Stimulated activated CD8-positive, alpha-beta memory T cell treated with anti-CD3 and anti-CD28 coated beads, Interleukin-4, amount 100 ng/mL, for 1 hour (primary cell): ENCODE measurements at places on chromosomes 6 and 20.

- DNase-seq, result no peak
Measured at GRCh38 chr20:62885046-62885895, 23.6 kb upstream of the TCFL5 start.

DNA sequence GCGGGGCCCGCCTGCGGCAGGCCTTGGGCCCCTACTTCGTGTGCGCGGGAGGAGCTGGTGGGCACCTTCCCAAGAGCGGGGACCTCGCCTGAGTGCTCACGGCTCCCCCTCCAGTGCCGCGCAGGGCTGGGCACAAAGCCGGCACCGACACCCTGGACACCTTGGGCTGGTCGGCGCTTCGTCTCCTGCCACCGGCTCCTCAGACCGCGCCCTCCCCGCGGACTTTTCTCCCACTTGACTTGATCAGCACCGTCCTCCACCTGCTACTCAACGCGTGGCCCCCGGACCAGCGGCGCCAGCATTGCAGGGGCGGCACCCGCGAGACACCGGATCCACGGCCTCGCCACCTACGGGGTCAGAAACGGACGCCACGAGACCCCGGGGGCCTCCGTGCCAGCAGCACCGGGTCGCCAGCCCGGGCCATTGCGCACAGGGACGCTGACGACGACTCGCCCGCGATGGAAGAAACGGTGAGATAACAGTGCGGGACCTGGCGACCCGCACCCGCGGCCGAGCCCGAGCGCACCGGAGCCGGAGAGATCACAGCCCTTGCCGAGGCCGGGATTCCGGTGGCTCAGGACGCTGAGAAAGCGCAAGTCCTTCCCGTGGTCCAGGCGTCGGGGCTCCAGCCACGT is 154.2 kb downstream of the DLL1 start:
- no peak for DNase-seq

- no peak for DNase-seq
Measured at GRCh38 chr20:41470362-41471095, 103.9 kb upstream of the EMILIN3 start.

DNA sequence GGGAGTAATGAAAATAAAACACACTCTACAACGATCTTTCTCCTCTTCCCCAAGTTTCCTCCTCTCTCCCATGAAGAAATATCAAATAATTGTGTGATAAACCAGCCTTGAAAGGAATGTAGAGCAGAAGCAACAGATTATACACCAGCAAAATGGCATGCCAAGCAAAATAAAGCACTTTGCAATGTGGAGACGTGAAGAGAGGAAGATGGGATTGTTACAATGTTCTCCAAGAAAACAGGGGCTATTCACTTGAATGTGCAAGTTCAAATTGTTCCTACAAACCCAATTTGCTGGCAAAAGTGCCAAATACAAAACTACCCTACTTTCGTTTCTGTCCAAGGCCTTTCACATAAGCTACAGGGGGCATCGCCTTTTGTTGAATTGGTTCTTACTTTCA is 185.1 kb downstream of the PDE7B start:
- DNase-seq, result no peak

DNA sequence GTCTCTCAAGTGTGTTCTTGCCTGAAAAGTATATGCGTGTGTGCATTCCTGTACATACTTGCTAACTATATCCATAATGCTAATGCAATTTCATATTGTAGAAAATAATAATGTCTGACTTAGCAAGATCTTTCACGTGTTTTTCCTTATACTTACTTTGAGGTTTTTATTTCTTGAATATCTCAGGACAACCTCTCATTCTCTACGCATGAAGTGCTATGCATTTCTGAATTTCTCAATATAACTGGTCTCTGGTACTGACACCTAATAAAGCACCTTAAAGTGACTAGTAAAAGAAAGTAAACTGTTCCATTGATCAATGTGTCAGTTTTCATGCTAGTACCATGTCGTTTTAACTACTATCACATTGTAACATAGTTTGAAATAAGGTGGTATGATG is 589.9 kb upstream of the ADGRB3 start:
- no peak for DNase-seq

DNA sequence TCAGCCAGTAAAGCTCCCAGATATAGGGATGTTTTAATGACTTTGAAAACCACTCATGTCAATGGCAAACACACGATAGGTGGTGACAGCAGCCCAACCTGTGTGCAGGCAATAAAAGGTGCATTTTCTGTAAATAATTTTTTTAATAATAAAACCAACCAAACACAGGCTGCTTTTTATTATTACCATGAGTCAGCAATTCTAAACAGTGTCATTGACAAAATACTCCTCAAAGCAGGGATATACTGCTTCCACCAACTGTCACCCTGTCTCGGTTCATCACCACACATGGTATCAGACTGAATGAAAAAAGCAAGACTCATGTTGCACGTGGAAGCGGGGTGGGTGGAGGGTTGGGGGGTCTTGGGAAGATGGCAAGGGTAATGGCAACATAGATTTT is 195.9 kb downstream of the ANKRD60 start:
- no peak for DNase-seq

DNA sequence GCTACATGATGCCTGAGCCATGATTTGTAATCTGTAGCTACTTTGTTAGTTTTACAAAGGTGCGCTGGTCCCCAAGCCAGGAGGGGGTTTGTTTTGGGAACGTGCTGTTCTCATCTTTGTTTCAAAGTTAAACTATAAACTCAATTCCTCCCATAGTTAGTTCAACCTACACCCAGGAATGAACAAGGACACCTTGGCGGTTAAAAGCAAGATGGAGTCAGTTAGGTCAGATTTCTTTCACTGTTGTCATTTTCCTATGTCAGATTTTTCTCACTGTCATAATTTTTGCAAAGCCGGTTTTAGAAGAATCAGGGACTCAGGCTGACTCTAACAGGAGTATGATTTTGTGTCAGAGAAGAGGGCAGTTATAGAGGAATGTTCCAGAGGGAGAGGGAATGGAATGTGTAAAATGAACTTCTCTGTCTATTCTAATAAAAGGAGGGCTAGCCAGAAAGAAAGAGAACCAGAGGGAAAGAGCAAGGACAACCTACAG is 2.3 kb upstream of the GMPR start:
- no peak for DNase-seq

DNA sequence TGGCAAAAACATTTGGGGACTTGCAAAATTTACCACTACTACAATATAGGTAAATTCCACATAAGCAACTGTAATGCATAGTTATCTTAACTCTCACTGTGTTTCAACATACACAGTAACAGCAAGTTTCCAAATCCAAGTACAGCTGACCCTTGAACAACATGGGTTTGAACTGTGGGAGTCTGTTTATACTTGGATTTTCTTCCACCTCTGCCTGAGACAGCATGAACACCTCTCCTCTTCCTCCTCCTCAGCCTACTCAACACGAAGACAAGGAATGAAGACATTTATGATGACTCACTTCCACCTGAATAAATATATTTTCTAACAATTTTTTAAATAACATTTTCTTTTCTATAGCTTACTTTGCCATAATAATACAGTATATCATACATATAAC is 25.6 kb downstream of the MAN1A1 start:
- no peak for DNase-seq

- DNase-seq, result no peak
Measured at GRCh38 chr6:41672816-41673703, 34.8 kb downstream of the MDFI start.

DNA sequence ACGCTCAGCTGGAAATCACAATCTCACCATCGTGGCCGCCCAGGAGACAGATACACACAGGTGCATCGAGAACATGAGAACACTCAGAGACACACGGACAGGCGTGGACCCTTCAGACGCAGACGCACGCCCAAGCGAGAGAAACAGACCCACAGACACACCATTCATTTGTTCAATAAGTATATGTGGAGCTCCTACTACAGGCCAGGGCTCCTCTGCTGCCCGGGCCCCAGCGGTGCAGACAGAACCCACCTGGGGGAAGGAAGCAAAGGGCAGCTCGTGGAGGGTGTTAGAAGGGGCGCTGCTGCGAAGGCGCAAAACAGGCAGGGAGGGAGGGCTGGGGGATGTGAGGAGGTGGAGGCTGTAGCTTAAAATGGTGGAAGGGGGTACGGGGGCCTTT is 39.2 kb downstream of the SRC start:
- DNase-seq, result no peak

- DNase-seq, result no peak
Measured at GRCh38 chr20:58537831-58538230, 22.6 kb upstream of the APCDD1L start.

DNA sequence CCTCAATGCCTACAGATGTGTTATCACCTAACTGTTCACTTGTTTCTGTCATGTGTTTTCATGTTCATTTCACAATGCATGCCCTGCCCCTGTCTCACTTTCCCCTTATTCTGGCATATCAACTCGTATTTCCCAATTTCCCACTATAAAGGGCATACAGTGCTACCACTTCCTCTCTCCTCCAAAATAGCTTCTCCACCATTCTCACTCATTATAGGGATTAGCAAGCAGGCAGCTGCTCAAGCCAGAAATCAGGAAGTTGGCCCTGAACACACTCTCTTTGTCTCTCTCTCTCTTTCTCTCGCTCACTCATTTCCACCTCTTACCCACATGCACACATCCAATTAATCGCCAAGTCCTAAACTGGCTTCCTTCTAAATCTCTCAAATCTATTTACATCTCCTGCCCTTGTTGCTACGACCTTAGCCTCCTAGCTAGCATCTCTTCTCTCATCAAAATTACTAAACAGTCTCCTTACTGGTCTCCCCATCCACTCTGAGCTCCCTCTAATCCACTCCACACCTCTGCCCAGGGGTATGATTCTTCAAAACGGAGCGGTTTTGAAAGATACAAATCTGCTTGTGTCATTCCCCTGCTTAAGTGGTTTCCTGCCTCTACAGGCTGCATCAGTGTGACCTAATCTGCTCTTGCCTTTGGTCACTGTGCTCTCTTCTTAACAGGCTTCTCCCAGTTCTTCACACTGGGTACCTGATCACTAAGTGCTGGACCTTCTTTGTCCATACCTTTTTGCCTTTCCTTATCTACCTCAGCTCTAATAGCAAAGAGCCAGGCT is 196.2 kb downstream of the BTBD9 start:
- no peak for DNase-seq

GRCh38 chr20:47262008-47262364 is 94.5 kb downstream of the ZMYND8 start:
- no peak for DNase-seq

GRCh38 chr6:40623932-40624331 is 36.8 kb upstream of the LRFN2 start:
- no peak for DNase-seq

GRCh38 chr20:56111961-56112730 is 106.8 kb upstream of the CBLN4 start:
- DNase-seq, result no peak

- DNase-seq, result no peak
Measured at GRCh38 chr20:2329286-2329685, 33.5 kb downstream of the TGM3 start.

DNA sequence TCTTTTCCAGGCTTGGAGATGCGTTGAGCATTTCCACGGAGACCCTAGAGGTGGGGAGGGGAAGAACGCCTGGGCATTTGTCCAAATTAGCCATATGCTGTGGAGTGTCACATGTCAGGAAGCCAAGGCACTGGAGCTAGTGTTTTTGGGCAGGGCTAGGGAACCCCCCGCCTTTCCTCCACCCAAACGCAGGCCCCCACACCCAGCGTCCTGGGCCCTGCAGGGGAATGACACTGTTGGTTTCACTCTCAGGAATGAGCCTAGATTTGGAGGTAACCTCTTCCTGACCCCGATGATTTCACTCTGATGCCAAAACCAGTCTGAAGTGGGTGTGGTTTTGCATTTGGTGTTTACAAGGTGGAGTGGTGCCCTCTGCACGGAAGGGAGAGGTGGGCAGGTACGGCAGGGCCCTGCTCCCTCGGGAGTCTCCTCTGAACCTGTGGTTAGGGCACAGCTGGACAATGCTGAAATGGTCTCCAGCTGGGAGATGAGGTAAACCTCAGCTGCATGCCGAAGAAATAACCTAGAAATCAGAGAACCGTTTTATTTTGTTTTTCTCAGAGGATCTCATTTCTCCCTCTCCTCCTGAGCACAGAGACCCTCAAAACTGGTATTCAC is 29.5 kb downstream of the MTHFD1L start:
- no peak for DNase-seq

DNA sequence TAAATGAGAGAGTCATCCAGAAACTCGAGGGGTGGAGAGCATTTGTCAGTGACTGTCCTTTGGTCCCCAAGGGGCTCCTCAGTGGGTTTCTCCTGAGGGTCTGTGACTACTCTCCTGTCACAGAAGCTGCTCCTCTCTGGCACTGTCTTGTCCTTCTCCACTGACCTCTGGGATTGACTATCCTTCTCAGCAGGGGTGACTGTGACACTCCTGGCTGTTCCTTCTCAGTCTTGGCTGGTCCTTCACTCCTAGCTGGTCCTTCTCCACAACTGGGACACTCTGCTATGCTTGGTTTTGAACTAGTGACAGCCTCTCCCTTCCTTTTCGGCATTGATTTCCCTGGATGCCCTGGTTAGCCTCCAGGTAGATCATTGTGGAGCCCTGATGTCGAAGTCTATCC is 33.5 kb downstream of the DYNLT1 start:
- DNase-seq, result no peak

DNA sequence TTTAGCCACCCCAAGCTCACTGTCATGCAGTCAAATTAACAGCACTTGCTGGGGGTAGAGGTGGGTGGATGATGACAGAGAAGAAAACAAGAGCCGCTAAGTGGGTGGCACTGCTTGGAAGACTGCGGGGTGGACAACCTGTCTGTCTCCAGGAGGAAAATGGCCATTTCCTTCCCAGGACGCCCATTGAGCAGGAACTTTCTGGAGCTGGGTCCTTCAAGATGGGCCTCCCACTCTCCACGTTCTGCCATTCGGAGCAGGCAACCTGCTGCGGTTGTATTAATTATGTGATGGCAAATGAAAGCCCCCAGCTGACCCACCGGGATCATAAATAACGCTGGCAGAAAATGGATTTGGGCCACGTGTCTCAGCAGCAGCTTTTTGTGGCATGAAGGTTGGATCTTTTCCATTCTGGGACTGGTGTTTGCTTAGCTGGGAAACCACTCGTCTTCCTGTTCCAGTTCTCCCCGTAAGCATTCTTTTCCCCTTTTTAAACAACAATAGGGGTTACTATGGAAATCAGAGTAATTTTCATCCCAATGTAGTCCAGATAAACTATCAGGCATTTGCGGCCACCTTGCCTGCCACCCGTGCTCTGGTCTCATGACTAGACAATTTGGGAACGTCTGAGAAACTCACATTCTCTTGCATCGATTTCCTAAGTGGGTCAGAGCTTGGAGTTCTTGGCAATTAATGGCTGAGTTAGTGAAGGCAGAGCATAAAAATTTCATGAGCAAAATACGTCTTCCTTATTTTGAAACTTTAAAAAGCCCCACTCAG is 215.5 kb downstream of the ANKRD60 start:
- no peak for DNase-seq
